ENCODE measurements at places on chromosomes 12 and 14.

GRCh38 chr12:71578694-71579258, 84.9 kb downstream of the ZFC3H1 start:
- no peaks in the 10 kb centered on the region for H3K4me1 ChIP-seq
- no peak overlapping the region for H3K4me3 ChIP-seq
- no peak for DNase-seq
- no peaks in the 10 kb centered on the region for H3K36me3 ChIP-seq
- H3K27me3 ChIP-seq: peaks cover 2% of the 10 kb centered on the region
- H3K27ac ChIP-seq: no peak overlapping the region

- peaks cover 93% of the 10 kb centered on the region for H3K36me3 ChIP-seq
- H3K27ac ChIP-seq: no peak overlapping the region
- H3K4me1 ChIP-seq: no peaks in the 10 kb centered on the region
- H3K4me3 ChIP-seq: no peak overlapping the region
- H3K27me3 ChIP-seq: no peaks in the 10 kb centered on the region
Measured at GRCh38 chr12:15897433-15897832, 13.7 kb upstream of the DERA start.

DNA sequence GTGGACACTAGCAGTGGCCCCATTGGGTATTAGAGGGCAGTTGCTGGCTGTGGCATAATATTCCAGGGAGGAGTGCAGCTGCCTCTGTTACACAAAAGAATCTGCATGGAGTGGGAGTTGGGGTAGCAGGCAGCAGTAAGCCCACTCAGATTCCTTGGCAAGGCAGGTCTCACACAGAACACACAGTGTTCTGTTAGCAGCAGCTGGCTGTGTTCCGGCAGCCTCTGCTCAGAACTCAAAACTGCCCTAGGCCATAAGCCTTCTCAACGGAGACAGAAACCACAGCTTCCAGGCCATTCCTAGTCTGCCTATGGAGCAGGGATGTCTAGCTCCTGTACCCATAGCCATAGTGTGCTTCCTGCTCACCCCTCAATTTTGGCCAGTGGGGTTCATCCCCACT, 1085.4 kb downstream of the SLC6A15 start:
- no peak overlapping the region for H3K27ac ChIP-seq
- H3K4me1 ChIP-seq: no peaks in the 10 kb centered on the region
- no peak overlapping the region for H3K4me3 ChIP-seq
- H3K27me3 ChIP-seq: no peaks in the 10 kb centered on the region

DNA sequence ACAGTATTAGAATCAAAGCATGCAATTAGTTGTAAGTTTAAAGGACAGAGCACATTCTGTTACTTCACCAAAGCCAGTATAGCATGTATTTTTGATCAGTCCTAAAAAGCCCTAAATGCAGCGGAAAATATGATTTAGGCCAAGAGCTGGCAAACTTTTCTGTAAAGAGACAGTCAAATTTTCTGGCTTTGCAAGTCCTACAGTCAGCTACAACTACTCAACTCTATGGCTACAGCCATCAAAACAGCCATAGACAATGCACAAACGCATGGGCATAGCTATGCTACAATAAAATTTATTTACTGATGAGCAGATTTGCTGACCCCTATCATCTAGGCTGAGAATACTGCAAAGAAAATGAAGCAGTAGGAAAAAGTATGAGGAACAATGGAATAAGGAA, 52.9 kb downstream of the ATXN2 start:
- no peaks in the 10 kb centered on the region for H3K27me3 ChIP-seq
- peaks cover 73% of the 10 kb centered on the region for H3K36me3 ChIP-seq
- H3K4me3 ChIP-seq: no peak overlapping the region
- no peak overlapping the region for H3K27ac ChIP-seq

- no peaks in the 10 kb centered on the region for H3K27me3 ChIP-seq
- H3K36me3 ChIP-seq: no peaks in the 10 kb centered on the region
- H3K4me1 ChIP-seq: no peaks in the 10 kb centered on the region
- no peak overlapping the region for H3K27ac ChIP-seq
- H3K4me3 ChIP-seq: no peak overlapping the region
Measured at GRCh38 chr14:90721619-90722305, 94.5 kb downstream of the TTC7B start.
